ENCODE measurements at places on chromosomes 12 and 14.

- DNase-seq = no peak
These were observed 19.2 kb downstream of the PLEK2 start for GRCh38 chr14:67392800-67393199.

- DNase-seq = no peak
These were observed 1.6 kb upstream of the PPP2R5E start for GRCh38 chr14:63544591-63545299.

GRCh38 chr14:50762001-50762930, 68.7 kb downstream of the NIN start:
- DNase-seq = no peak

DNA sequence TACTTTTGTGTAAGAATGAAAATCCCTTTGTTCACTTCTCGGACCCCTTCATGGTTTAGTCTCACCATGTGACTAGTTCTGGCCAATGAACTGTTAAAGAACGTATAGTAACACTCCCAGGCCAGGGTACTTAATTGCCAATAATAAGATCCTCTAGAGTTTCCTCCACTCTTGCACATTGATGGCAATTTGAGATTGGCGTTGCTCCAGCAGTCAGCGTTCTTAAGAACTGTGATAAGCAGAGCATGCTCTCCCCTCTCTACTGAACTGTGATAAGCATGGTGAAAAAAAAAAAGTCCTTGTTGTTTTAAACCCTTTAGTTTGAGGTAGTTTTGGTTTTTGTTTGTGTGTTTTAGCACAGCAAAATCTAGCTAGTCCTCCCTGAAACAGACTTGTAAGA, 854.5 kb downstream of the SLC6A15 start:
- no peak for DNase-seq

- DNase-seq = no peak
These were observed 68.5 kb upstream of the LGR5 start for GRCh38 chr12:71371122-71371521.

- DNase-seq = no peak
These were observed 50.3 kb downstream of the SLC38A1 start for GRCh38 chr12:46218322-46219095.

DNA sequence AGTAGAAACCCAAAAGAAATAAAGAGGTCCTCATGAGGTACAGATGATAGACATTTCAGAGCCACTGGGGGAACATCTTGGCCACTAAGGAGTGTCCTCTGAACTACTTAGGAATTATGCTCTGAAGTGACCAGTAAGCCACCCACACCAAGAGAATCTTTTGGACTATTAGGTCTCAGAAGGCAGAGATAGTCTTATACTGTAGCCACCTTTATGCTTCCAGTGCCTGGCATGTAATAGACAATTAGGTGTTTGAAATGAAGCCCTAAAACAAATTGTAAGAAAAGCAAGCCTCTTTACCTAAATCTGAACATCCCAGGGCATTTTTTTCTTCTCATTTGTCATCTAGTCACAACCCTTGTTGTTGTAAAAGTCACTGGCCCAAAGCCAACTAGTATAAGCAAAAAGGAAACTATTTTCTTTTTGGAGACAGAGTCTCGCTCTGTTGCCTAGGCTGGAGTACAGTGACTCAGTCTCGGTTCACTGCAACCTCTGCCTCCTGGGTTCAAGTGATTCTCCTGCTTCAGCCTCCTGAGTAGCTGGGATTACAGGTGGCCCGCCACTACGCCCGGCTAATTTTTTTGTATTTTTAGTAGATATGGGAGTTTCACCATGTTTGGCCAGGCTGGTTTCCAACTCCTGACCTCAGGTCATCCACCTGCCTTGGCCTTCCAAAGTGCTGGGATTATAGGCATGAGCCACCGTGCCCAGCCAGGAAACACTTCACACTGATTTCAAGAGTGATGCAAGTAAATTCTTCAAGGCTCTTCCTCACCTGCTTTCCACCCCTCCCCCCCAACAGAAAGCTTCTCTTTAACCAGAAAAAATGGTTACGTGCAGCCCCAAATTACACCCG, 11.1 kb downstream of the PLEKHA5 start:
- DNase-seq = no peak

GRCh38 chr14:49796025-49796424, 28.1 kb downstream of the KLHDC2 start:
- no peak for DNase-seq

DNA sequence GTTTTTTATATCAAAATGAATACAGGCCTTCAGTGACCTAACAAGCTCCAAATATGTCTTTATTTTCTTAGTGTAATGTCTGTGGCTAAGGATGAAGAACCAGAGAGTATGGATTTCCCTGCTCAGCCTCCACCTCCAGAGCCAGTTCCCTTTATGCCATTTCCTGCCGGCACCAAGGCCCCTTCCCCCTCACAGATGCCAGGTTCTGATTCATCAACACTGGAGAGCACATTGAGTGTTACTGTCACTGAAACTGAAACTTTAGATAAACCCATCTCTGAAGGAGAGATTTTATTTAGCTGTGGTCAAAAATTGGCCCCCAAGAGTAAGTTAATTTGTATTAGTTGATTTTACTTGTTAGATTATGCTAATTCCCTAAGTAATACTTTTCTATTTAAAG, 61.0 kb downstream of the KIAA0586 start:
- no peak for DNase-seq

- DNase-seq = no peak
These were observed 125.2 kb downstream of the SLC25A21 start for GRCh38 chr14:37047226-37047625.

GRCh38 chr12:102215992-102216691, 18.5 kb upstream of the PMCH start:
- DNase-seq = no peak

DNA sequence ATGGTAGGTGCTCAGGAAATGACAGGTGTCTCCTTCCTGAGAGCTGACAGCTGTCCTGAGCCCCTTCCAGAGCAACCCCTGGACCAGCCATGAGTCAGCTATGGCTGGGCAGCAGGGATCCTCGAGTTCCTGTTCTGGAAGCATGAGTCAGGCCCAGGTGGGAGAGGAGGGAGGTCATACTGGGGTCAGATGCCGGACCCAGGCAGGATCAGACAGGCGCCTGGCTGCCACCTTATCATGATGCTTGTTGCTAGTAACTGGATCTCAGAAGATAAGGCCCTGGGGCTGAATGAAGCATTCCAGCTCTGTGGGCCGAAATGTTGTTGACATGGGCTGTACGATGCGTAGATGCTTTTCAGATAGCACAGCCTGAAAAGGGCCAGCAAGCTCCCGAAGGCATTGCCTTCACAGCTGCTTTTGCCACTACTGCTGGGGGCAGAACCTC, 17.4 kb upstream of the KRT7 start:
- no peak for DNase-seq

DNA sequence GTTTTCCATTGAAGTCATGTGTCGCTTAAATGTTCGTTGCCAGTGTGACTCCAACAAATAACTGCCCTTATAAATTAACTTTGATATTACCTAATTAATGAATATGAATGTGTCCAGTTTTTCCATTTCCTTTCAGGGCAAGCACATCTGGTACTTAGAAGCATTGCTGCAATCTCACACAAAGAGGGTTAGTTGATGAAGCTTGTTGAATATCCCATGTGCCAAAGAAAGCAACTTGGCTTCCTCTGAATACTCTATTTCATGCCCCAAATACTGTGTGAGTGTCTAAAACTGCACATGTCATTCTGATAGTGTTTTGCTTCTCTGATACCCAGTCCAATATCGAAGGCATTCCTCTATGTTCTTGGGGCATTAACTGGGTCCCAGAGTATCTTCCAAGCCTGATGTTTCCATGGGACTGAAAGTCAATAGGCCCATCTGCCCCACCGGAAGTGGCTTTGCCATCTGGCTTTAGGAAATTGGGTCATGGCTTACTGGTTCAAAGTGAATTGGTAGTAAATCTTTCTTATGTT, 75.8 kb upstream of the CNTN1 start:
- no peak for DNase-seq

- DNase-seq = no peak
These were observed 9.5 kb upstream of the PGF start for GRCh38 chr14:74964787-74965485.

DNA sequence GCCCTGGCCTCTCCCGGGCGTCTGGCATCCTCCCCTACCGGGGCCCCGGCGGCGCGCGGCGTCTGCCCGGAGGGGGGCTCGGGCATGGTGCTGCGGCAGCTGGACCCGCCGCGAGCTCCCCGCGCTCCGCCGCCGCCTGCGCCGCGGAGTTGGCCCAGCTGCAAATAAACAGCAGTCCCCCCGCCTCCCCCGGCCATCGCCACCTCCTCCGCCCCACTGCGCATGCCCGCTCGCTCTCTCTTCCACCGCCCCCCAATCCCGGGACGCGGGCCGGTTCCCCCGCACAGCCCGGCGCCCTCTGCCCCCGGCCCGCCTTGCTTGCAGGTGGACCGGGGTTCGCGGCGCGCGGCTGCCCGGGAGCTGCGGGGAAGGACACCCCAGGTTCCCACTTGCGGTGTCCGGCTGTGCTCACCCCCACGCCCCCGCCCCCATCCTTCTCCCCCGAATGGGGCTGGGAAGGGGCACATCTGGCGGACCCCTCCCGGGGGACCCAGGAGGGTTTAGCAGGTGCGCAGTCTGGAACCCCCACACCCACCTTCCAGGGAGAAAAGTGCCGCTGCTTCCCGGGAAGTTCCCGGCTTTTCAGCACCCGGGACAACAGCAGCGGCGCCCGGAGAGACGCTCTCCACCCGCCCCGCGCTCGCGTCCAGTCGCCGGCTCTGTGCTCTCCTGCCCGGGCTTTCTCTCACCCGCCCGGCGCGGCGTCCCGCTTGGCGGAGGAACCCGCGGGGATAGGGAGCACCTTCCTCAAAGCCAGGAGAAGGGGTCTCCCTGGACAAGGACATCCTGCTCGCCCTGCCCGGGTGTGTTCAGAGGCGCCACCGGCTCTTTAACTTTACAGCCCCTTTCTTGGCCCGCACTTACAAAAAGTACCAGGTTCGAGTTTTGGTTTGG, at the start of gene TMTC1:
Gene TMTC1, minus strand, starts transcription at position 170 of the 894 bp plus-strand sequence. CDS start 191 bp downstream, outside the sequence.
- DNase-seq = no peak

DNA sequence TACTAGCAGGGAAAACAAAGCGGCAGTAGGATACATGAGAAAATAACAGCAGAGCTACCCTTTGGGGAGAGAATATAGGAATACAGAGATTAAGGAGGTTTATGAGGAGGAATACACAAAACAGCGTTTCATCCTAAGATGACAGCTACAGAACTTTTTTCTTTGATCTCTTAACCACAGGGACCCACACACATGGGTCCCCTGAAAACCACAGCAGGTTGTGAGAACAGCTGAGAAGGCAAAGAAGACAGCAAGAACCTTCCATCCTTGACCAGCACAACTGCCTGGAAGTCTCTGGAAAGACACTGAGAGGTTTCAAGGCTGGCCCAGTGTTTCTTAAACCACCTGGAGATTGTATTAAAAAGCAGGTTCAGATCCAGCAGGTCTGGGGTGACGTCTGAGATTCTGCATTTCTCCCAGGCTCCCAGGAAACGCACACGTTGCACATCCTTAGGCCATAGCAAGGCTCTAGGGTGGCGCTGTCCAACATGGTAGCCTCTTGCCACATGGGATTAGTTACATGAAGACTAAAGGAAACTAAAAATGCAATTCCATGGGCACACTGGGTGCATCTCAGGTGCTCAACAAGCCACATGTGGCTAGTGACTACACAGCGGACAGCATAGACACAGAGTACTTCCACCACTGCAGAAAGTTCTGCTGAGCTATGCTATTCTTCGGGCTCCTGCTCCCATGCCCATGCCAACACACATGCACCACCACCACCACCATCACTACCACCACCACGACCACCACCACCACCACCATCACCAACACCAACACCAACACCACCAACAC, 92.3 kb downstream of the FOXN3 start:
- no peak for DNase-seq

DNA sequence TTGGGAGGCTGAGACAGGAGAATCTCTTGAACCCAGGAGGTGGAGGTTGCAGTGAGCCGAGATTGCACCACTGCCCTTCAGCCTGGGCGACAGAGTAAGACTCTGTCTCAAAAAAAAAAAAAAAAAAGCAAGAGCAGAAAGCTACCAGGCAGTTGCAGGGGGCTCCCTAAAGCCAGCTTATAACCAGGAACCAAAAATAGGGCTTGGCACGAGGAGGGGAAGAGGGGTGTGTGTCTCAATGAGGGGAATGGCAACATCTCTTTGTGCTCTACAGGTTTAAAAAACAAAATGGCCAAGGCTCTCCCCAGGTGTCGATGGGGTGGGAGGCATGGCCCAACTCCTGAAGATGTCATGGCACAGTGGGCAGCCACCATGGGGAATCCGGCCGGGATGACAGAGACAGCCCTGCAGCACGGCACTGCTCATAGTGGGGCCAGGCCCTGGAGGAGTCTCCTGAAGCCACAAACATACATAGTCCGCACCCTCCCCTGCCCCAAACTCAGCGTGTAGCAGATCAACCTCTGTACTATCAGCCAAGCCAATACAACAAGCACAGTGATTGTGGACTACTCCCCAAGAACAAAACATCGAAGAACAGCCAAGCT, 16.0 kb upstream of the EIF5 start:
- DNase-seq = no peak

GRCh38 chr12:22536346-22536945, 7.9 kb downstream of the C2CD5 start:
- no peak for DNase-seq

GRCh38 chr12:76270657-76271358, 77.4 kb downstream of the BBS10 start:
- DNase-seq = no peak

DNA sequence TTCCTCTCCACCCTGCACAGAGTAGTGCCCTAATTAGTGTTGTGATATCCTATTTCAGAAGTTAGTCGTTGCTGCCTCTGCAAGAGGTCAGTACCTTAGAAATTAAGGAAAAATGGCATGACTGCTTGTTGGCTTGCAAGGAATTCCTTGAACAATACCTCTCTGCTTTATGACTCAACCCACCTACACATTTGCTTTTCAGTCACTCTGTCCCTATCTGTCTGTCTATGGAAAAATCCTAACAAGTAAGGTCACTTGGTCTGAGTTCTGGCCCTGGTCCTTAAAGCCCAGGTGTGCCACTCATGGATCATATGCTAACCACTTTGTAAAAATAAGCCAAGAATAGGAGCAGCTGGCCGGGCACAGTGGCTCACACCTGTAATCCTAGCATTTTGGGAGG, 116.4 kb upstream of the ATF1 start:
- no peak for DNase-seq

- no peak for DNase-seq
These were observed 71.3 kb downstream of the PHLDA1 start for GRCh38 chr12:75960086-75960910.

- DNase-seq = no peak
These were observed 20.9 kb downstream of the MORN3 start for GRCh38 chr12:121648458-121649028.

DNA sequence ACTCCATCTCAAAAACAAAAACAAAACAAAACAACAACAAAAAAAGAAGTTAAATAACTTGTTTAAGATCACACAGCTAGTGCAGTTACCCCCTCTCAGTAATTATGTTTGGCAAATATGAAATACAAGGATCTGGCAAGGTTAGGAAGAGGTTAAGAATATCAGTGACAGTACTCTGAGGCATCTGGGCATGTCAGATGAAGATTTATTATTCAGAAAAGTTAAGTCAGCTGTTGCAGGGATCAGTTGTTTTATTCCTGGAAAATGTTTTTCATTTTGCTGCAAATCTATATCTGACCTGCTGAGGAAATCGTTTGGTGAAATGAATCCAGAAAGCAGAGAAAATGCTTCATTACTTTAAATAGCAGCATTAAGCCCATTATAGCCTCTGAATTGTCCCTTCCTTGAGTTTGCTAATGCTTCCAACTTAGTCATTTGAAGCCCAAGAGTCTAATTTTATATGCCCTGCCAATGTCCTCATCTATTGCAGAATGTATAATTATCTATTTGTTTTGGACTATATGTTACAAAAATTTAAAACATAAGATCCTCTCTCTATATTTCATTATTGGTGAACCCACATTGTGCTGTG, 8.1 kb downstream of the GPX2 start:
- no peak for DNase-seq

- DNase-seq = no peak
These were observed 174.3 kb upstream of the KRR1 start for GRCh38 chr12:75685617-75686225.
